ENCODE measurements at places on chromosomes 12 and 14. TPM values are rescaled to one million over a fixed set of nuclear protein-coding genes. Genes with fewer than 3 reads are reported as not detected.

DNA sequence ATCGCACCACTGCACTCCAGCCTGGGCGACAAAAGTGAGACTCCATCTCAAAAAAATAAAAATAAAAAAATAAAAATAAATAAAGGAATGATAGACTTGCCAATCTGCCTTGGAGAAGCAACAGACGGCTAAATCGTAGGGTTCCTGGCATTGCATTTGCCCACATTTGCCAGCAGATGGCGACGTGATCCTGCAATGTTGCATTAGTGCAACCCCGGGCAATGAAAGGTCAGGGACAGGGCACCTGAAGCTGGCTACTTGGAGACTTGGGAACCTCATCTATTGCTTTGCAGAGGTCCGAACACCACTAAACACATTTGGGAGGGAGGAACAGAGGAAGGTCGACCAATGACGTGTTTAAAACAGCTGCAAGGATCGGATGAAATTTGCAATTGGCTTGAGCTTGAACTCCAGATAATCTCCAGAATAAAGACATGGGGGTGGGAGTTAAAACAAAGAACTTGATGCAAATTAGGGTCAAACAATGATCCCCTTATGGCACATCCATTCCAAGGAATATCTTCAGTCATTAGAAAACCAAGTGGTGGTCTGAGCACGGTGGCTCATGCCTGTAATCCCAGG is 34.6 kb downstream of the SPRING1 start:
- DNase-seq, result no peak

DNA sequence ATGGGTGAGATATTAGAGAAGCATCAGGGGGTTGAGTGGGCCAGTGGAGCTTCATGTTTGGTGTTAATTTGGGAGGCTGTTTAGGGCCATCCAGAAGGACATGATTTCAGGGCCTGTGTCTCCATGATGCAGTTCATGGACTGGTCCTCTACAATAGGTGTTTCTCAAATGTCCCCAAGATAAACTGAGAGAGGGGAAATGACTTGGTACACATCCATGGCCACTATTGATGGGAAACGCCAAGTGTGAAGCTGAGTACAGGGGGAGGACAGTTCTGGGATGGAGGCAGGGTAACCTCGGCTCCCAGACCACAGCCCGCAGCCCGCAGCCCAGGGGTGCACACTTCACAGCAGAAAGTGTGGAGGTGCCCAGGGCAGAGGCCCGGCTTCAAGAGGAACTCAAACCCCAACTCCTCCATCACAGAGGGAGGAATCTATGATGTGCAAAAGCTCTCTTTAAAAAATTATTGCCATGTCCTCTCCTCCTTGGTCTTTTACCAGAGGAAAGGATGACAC is 33.3 kb downstream of the CACNA2D4 start:
- no peak for DNase-seq

DNA sequence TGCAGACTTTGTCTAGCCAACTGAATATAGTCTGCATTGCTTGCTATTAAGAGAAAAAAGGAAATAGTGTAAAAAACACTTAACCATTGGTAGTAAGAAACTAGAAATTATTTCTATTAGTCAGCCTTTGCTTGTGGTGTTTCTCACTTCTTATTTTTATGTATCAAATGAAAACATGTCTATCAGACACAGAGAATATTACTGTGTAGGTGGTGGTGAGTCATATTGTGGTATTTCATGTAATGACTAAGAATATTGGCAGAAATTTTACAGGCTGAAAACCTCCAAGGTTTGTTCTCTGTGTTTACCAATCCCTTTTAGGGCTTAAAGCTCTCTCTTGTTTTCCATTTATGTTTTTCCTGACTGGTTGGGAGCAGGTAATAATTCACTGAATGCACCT is 87.2 kb downstream of the DAAM1 start:
- DNase-seq, result peak; percentile 50

- no peak for DNase-seq
These were observed 5.4 kb upstream of the GPX2 start for GRCh38 chr14:64947710-64948611.

DNA sequence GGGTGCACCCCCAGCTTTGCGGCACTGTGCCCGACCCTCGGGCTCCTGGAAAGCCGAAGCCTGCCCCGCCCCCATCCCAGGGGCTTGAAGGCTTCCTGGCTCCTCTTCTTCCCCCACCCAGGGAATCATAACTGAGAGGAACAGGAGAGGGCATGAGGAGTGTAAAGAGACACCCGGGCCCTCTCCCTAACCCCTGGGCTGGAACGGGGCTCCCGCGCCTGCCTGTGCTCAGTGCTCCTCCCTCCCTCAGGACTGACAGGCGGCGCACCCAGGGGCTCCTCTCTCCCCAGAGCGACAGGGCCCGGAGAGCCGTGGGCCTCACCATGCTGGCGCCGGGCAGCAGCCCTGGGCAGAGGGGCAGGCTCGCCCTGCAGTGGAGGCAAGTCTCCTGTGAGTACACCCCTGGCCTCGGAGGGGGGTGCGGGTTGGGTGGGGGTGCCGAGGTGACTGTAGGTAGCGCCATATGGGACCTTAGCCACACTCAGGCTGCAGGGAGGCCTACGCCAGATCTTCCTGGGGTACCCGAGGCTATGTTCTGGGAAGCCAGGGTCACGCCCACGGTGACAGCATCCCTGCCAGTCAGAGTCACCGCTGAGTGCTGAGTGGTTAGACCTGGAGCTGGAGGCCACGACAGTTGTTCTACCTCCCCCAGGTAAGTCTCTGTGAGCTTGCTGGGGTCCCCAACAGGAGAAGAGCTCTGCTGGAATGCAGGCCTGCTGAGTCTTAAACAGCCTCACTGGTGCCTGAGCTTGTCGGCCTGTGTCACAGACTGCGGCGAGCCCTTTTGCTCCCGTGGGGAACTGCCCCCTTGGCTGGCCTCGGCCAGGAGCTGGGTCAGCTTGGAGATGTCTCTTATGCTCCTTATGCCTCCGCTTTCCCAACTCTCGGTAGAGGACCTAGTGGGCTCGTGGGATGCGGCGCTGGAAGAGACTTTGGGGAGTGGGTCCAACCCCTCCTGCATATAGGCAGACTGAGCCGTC is 7.8 kb downstream of the LRTM2 start:
- no peak for DNase-seq

DNA sequence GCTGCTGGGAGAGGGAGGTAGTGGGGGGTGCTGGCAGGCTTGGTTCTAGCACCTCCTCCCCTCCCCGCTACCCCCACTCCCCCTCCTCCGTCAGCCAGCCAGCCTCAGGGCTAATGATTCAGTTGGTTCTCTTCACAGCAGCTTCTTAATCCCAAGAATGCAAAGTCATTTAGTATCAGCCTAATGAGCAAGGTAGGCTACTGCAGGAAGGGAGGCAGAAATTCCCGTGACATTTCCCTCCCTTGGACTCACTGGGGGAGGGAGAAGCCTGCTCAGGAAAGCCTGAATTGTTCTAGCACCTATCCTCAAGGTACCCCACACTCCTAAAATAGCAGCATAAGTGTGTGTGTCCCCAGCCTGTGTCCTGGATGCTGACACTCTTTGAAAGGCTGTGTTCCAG is 29.8 kb downstream of the ITPK1 start:
- peak; percentile 50 for DNase-seq

DNA sequence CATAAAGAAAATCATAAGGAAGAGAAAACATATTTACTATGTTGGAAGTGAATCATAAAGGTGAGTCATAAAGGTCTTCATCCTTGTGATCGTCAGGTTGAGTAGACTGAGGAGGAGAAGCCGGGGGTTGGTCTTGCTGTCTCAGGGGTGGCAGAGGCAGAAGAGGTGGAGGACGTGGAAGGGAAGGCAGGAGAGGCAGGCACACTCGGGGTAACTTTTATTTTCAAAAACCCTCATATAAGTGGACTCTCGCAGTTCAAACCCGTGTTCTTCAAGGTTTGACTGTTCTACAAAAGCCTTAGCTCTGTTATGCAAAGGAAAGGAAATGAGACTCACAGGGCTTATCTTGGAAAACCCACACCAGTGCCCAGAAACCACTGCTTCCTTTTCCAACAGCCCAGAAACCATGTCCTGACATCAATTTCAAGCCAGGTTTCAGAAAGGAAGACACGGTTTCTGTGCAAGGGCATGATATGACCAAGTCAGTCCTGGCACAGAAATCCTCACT is 14.0 kb downstream of the SMCO2 start:
- DNase-seq, result no peak

GRCh38 chr12:124716208-124717130 is 147.2 kb downstream of the SCARB1 start:
- DNase-seq, result no peak

- DNase-seq, result no peak
These were observed 5.2 kb downstream of the IRF2BPL start for GRCh38 chr14:77023001-77023996.

DNA sequence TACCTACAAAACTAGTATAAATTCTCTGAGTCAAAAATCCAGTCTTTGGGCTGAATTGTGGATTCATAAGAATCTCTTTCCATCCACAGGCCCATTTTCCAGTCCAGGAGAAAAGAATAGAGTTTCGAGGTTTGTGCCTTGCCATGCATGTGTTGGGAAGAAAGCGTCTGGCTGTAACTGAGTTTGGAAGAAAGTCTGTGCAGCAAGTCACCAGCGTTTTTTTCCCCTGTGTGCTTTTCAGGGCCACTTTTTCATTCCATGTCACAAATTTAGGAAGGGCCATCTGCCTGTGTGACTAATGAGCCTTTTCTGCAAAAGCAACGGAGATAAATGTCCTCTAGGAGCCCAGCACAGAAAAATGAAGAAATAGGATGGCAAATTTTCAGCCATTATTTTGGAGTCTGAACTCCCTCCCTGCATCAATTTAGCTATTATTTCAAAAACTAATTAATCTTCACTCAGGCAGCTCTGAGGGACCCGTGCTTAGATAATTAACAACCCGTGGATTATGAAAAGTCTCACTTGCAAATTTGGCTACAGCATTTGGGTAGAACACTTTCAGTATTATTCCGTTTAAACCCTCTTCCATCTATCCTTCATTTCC is 261.5 kb downstream of the SUDS3 start:
- DNase-seq, result no peak

GRCh38 chr14:34582117-34582680 is 42.7 kb upstream of the EAPP start:
- no peak for DNase-seq

GRCh38 chr14:78083837-78084236 is 86.3 kb upstream of the NRXN3 start:
- DNase-seq, result peak; percentile 5

GRCh38 chr12:2653461-2653965 is 141.3 kb upstream of the FKBP4 start:
- DNase-seq, result no peak

- no peak for DNase-seq
These were observed 152.2 kb downstream of the BTG1 start for GRCh38 chr12:91993287-91994017.

Gene KCNJ8
- total RNA-seq, result 0.27 TPM

Gene DNAH10
- total RNA-seq, result 0.04 TPM

Gene IL31
- not detected for total RNA-seq

Gene KRT82
- total RNA-seq, result not detected

Gene NR1H4
- total RNA-seq, result 0.13 TPM

Gene CD4
- total RNA-seq, result 0.08 TPM

Gene PUS7L
- total RNA-seq, result 14.9 TPM

Gene PLA2G1B
- not detected for total RNA-seq

Gene DENND5B
- 7.9 TPM for total RNA-seq

Gene STYK1
- total RNA-seq, result 1.1 TPM

Gene GSG1
- not detected for total RNA-seq

Gene CD69
- total RNA-seq, result 3.7 TPM
